Occipital lobe (tissue), 3 donors: ENCODE measurements at places on chromosomes 5 and 9. TPM values are rescaled to one million over a fixed set of nuclear protein-coding genes. Genes with fewer than 3 reads are reported as not detected.

PHF24 gene
- total RNA-seq = 25.6 TPM

SPINK7 gene
- total RNA-seq = not detected

- no peak for DNase-seq
Observed at GRCh38 chr5:59571067-59571466, 322.5 kb downstream of the PDE4D start.

DNA sequence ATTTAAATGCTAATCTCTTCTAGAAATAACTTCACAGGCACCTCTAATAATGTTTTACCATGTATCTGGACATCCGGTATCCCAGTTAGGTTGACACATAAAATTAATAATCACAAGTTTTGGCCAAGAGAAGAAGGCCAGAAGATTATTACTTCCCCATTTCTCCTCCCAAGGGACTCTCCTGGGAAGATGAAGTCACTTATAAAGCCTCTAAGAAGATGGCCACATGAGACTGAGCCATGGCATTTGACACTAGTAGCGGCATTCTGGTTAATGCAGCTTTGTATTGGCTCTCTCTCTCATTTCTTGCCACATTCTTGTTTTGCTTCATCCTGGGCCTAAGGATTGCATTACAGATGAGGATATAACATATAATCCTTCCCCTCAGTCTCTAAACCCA, 34.5 kb upstream of the RASA1 start:
- DNase-seq = no peak

DNA sequence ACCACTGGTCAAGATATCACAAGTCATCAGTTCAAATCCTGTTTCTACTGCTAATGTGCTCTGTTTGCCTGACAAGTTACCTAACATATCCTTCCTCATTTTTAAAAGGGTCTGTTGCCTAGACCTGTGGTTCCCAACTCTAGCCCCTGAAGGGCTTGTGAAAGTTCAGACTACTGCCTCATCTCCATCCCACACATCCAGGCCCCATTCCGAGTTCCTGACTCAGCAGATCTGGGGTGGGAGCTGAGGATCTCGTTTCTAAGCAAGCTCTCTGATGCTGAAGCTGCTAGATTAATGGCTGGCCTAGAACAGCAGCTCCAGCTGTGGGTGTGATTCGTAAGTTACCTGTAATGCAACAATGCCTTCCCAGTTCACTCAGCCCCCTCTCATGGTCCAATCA, 32.5 kb downstream of the S1PR3 start:
- no peak for DNase-seq

- DNase-seq = no peak
Observed at GRCh38 chr5:166282939-166283338, 2008.5 kb upstream of the WWC1 start.

GRCh38 chr9:87223392-87224246, 274.0 kb upstream of the DAPK1 start:
- no peak for DNase-seq

DNA sequence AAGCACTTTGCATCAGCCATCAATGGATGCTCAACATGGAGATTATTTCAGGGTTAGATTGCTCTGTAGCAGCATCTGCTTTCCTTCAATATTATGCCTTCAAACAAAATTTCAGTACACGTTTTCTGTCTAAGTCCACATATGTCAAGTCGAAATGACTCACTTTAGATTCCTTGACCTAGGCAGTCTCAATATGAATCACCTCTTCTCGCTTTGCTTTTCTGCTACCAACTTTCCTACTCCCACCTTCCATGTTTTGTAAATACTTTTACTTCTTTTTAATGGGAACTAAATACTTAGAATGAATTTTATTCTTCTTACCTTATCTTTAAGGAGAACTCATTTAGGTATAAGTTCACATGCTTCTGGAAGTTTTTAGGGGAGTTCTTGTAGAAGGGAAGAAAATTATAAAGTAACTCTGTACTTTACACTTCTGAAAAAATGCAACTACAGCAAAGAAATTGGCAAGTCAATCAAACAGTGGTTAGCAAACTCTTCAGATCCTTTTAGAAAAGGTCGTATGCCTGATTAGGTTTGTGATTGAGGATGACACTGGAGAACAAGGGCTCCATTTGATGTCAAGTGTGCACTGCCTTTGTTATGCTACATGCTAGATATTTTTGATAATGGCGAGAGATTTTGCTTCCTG, 478.5 kb upstream of the SMARCA2 start:
- no peak for DNase-seq

SYK gene
- 1.9 TPM for total RNA-seq

NUTM2G gene
- total RNA-seq = not detected

DNA sequence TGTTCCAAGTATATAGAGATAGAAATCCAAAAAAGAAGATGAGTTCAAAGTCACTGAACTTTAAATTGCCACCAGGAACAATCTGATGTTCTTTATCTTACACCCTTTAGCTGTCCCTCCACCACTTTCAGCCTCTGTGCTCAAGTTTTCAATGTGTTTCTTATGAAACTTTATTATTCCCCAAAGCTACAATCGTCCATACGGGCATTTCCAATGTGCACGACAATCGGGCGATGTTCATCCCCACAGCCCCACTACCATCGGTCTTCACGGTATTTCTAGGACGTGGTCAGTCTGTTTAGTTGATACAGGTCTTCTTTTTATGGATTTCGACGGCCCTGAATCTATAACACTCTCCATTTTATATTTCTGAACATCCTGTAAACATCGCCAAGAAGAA, 238.7 kb upstream of the DAP start:
- no peak for DNase-seq

DNA sequence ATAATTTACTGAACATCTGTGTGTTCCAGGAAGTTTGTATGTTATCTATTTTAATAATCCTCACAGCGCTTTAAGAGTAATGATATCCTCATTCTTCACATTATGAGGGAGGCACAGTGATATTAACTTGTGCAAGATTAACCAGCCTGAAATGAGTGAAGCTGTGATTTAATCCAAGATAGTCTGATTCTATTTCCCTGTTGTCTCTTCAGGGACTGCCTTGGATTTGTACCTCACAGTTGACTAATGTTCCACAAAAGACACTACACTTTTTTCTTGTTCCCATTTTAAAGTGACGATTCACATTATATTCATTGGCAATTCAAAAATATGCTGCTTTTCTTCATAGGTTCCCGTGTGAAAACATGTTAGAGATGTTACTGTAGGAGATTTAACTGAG, 125.3 kb upstream of the GNA14 start:
- DNase-seq = no peak

GRCh38 chr5:95557841-95558240, 2.9 kb downstream of the ARSK start:
- DNase-seq = no peak

EQTN gene
- 1.6 TPM for total RNA-seq

DNA sequence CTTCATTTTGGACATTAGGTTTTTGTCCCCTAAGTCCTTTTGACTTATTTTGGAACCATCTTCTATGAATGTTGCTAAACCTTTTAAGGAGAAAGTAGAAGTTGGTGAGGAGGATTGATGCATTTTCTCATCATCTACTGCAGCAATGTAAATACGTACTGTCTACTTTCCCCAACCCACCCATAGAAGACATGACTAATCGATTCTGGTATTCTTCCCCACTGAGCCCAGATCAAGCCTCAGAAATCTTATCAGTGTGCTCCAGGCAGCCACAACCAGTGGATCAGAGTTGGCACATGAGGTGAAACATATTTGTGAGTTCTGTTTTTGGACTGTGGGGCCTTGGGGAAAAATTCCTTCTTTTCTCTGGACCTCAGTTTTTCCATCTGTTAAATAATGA, 57.7 kb downstream of the FGF18 start:
- DNase-seq = no peak

DNA sequence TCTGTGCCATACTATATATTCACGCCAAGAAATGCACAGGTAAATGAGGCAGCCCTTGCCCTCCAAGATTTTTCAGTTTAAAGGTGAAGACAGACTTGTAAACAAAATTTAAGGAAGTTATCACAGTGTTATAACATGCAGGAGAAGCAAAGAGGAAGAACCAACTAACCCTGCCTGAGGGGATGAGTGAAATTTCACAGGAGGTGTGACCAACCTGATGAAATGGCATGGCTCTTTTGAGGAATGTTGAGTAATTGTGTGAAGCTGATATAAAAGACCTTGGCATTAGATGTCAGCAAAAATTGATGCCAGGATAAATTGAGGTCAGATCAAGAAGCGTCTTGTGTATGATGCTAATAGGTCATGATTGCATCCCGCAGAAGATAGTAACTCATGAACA, 86.5 kb downstream of the HCN1 start:
- DNase-seq = no peak

DNA sequence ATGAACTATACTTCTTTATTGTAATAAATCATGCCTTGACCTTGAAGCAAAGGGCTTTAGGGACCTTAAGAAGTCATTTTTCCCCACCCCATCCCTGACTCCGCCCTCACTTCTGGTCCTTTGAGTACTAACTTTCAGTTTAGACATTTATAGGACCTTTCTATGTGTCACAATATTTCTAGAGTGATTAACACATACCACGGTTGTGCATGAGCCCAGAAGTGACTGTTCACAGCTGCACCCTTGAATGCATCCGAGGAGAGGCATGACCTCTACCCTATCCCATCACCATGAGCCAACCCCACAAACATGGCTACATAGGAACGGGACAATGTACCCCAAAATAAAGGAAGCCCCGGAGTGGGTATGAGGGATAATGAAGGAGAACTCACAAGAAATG, 160.3 kb downstream of the HSD17B3 start:
- no peak for DNase-seq

- DNase-seq = no peak
Observed at GRCh38 chr9:38082446-38083287, 13.6 kb upstream of the SHB start.

STPG3 gene
- not detected for total RNA-seq

PTPN3 gene
- total RNA-seq = 5.3 TPM

- DNase-seq = no peak
Observed at GRCh38 chr9:33739398-33739797, 56.0 kb upstream of the PRSS3 start.

- DNase-seq = no peak
Observed at GRCh38 chr5:90612919-90613318, 54.3 kb downstream of the ADGRV1 start.

DNA sequence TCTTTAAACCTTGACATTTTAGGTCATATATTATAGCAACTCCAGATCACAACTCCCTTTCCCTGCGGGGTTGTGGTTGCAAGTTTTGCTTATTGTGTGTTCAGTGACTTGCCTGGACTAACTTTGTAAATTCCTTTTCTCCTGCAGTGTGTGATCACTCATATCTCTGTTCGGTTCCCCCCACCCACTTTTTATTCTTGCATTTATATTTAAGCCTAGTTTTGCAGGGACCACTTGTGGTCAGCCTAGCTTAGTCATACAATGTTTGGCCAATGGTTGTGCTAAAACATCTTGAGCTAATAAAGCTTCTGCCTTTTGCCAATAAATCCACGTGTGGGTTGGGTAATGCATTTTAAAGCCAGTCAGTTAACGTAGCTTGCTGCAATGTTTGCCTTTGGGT, 146.5 kb upstream of the IRX4 start:
- no peak for DNase-seq

DNA sequence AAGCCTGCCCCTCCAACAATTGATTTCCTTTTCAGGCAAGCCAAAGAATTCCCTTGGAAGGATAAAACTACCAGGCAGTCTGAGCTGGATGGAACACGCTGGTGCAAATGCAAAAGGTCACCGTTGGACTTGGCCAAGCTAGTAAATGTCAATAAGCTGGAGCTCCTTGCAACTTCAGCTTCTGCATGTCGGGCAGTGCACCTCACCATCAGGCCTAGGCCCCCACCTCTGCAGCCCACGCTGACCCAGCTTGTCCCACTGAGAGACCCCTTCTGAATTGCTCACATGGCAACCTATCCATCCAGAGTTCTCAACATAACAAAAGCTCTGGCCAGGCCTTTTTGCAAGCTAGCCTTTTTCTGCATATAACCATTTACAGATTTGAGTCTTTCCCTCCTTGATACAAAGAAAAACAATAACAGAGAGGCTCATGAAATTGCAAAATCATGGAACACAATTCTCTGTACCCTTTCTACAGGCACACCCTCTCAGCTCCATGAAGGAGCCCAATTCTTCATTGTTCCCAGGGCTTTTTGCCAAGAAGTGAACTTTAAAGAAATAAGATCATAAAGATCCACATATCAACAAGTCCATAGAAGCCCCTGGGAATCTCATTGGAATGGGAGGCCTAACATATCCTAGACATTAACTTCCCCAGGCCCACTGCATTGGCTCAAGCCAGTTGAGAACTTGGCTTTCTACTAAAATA, 123.9 kb upstream of the SLIT3 start:
- no peak for DNase-seq
